ENCODE measurements at places on chromosomes 6 and 20.

DNA sequence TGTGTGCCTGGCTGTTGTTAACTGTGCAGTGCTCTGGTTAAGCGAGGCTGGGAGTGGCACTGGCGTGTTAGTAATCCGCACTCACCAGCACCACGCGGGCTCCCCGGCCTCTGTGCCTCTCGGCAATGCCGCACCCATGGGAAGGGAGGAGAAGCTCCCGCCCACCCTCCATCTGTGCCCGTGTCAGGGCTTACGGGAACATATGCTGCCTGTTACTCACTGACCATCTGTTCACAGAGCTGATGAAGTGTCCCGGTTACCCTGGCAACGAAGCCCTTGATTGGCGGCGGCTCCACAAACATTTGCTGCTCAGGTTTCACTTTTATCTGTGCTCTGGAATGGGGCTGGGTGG is 114.7 kb downstream of the PSMB1 start:
- DNase-seq = no peak

- DNase-seq = no peak
Observed at GRCh38 chr6:106003268-106003987, 82.7 kb upstream of the PRDM1 start.

DNA sequence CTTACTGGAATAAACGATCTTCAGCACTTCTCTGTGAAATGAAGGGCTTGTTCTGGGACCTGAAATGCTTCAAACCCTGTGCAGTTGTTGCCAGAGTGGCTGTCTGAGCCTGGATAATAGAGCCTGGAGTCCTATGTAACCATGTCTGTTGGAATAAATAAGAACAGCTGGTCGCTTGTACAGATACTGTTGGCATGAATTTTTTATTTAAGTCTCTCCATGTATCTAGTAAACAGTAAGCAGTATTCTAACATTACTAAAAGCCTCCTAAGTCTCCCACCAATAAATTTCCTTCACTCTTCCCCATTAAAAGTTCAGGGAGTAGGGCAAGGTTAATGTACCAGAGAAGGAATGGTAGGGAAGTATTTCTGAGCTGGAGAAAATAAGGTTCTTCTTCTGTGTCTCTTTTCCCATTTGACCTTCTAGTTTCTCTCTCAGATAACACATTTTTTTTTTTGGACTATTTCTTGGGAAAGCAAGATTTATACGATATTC is 227.5 kb downstream of the PRL start:
- DNase-seq = no peak

DNA sequence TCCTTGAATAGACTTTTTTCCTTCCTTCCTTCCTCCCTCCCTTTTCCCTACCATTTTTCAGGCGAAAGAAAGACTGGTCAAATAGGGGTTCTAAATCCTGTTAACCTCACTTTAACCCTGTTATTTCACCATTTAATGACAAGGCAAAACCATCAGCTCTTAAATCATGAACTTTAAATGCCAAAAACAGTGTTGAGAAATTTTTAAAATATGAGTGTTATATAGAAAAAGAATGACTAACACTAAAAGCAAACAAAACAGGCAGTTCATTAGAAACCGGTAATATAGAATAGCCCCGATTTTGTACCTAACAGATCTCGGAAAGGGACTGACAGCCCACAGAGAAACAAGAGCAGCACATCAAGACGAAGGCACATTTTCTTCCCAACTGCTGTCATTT is 57.4 kb upstream of the CEP85L start:
- DNase-seq = no peak

GRCh38 chr20:40956542-40957264 is 71.9 kb upstream of the TOP1 start:
- DNase-seq = no peak

GRCh38 chr6:12369781-12370262 is 79.7 kb downstream of the EDN1 start:
- DNase-seq = no peak

DNA sequence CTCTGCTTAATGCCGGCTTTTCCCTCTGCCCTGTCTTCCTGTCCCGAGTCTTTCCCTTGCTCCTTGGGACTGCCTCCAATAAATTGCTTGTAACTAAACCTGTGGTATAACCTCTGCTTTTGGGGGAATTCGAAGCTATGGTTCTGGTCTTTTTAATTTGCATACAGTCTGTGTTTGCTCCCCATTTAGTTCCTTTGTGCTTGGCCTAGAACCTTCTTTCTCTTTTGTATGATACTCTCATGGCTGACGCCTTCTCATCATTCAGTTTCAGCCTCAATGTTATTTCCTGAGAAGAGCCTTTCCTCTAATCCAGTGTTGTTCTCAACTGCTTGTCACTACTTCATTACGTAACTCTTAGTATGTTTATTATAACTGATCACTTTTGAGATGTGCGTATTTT is 248.0 kb downstream of the PHF3 start:
- no peak for DNase-seq

All from stimulated activated CD4-positive, alpha-beta T cell treated with anti-CD3 and anti-CD28 coated beads, Interleukin-12 subunit alpha, Interleukin-12 subunit beta, amount 100 ng/mL, for 4 hours (primary cell).